ENCODE measurements at places on chromosomes 2 and 18.

DNA sequence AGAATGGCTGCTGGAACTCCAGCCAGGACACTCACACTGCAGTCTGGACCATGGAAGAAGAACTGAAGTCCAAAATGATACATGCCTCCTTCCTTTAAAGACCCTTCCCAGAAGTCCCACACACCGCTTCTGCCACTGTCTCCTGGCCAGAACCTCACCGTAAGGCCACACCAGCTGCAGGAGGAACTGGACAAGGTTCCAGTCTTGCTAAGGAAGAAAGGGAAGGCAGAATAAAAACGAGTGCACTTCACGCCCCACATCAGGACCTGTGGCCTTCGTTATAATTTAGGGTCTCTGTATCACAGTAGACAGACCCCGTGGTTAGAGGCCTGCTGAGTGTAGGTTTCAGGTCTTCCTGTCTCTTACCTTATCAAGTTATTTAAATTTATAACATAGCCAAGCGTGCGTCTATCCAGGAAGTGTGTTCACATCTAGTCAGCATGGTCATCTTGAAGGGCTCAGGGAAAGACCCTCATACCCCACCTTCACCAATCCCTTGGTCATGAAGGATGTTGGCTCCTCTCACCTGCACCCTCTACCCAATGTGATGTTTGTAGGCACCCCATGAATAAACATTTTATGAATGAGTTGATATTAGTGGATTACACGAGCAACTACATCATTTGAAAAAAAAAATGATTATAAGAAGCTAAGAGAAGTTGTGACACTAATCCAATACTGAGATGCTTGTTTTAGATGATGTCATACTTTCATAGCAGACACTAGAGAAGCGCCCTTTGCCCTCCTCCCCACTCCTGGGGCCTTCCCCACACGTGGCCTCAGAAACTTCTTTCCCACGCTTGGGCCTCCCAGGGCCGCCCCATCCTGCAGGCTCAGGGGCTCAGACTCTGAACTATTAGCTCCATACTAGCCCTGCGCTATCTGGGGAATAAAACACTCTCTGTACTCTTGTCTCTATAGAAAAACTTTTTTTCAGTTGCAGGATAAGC, 157.6 kb downstream of the FAM210A start:
- H3K4me1 ChIP-seq = peaks cover 44% of the 10 kb centered on the region
- H3K27ac ChIP-seq = no peak overlapping the region
- peak; percentile 42 for DNase-seq
- H3K36me3 ChIP-seq = no peaks in the 10 kb centered on the region
- no peaks in the 10 kb centered on the region for H3K27me3 ChIP-seq

DNA sequence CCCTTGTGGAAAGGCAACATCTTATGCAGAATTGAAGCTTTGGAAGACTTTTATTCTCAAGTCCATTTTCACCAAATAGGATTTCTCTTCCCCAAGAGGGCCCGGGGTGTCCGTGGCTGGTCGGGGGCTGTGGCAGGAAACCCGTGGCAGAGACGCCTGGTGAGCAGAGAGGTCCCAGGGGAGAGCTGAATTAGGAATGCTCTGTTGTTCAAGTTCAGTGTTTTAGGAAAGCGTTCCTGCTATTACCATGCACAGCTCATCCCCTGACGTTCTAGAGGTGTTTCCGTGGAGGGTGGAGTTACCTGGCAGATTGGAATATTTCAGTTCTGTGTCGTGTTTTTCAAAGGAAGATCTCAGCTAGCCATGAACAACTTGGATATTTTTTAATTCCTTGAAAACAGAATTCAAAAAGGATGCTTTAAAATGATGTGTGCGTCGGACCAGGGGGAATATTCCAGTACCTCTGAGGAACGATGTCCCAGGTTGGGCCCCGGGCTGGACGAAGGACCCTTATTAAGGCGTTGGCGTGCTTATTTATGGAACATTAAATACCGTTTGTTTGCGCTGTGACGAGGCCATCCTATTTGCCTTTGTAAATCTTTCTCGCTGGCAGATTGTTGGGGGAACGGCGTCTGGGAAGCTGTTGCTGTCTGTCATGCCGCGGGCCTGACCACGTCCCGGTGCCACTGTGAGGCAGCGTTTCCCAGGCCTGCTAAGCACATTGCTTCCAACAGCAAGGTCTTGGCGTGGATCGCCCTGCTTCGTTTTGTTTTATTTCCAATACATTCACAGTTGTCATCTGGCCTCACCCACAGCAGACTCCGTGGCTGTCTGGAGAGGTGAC, 8.2 kb downstream of the NFATC1 start:
- peak; percentile 76 for DNase-seq
- peaks cover 2% of the 10 kb centered on the region for H3K27me3 ChIP-seq
- peaks cover 68% of the 10 kb centered on the region for H3K4me1 ChIP-seq
- H3K36me3 ChIP-seq = peaks cover 9% of the 10 kb centered on the region

DNA sequence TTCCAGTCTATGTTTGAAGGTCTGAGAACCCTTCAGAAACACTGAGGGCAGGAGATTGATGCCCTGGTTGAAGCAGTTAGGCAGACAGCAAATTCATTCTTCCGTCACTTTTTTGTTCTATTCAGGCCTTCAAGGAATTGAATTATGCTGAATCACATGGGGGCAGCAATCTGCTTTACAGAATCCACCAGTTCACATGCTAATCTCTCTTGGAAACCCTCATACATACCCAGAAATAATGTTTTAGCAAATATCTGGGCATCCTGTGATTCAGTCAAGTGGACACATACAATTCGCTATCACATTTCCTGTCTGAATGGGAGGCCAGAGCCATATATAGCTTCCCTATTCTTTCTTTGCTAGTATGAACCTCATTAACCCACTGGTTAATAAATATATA, 301.4 kb upstream of the CNTNAP5 start:
- DNase-seq = no peak
- no peaks in the 10 kb centered on the region for H3K4me1 ChIP-seq
- no peak overlapping the region for H3K27ac ChIP-seq
- no peaks in the 10 kb centered on the region for H3K36me3 ChIP-seq
- H3K27me3 ChIP-seq = no peaks in the 10 kb centered on the region
- H3K4me3 ChIP-seq = no peak overlapping the region

DNA sequence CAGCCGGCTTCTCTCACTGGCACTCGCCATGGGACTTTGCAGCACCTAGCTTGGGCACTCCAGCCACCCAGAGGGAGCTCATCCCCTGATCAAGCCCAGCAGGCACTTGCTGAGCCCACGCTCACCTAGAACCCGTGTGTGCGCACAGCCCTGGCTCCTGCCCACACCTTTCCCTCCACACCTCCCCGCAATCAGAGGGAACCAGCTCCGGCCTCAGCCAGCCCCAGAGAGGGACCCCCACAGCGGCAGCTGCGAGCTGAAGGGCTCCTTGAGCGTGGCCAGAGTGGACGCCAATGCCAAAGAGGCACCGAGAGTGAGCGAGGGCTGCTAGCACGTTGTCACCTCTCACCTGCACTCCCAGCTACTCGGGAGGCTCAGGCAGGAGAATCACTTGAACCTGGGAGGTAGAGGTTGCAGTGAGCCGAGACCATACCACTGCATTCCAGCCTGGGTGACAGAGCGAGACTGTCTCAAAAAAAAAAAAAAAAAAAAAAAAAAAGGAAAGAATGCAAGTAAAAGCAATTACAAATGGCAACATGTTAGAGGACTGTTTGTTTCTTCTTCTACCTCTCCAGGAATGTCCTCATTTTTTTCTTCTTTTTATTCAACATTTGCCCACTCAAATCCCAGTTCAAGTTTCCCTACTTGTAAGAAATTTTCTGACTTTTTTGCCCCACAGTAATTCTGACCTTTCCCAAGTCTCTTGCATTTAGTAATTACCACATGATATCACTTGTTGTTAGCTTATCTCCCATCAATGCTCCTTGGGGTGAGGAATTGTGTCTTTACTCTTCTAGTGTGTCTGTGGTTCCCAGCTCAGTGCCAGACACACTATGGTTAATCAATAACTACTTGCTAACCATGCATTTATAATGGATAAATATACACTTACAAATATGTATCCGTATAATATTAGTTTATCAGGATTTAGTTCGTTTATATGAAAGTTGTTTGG, 40.6 kb upstream of the ST3GAL5 start:
- no peaks in the 10 kb centered on the region for H3K27me3 ChIP-seq
- peaks cover 17% of the 10 kb centered on the region for H3K4me1 ChIP-seq
- no peak for DNase-seq

GRCh38 chr2:60984720-60985119, 32.8 kb upstream of the PEX13 start:
- DNase-seq = peak; percentile 15
- H3K27ac ChIP-seq = no peak overlapping the region
- H3K4me1 ChIP-seq = no peaks in the 10 kb centered on the region
- no peak overlapping the region for H3K4me3 ChIP-seq

DNA sequence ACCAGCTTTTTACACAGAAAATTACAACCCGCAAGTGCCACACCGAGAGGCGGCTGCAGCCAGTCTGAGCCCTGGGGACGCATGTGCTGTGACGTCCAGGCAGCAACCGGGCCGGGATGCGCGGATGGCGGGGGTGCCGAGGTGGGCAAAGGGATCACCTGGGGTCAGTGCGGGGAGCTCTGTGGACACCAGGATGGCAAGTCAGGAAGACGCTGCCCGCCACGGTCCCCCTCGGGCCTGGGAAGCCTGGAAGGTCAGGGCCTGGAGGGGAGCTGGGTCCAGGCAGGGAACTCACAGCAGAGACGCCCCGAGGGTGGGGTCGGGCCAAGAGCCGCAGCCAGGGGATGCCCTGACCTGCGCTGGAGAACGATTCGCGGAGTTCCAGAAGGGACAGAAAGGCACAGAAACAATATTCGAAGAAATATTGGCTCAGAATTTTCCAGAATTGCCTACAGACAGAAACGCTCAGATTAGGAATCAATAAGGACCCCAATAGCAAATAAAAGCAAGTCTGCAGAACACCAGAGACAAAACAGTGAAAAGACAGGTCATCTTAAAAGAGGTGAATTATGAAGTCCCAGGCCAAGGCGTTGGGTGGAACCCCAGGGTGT, 11.7 kb upstream of the KIF1A start:
- H3K36me3 ChIP-seq = no peaks in the 10 kb centered on the region
- no peak for DNase-seq

GRCh38 chr2:104690255-104690984, 163.5 kb upstream of the POU3F3 start:
- no peak overlapping the region for H3K4me3 ChIP-seq
- H3K27me3 ChIP-seq = no peaks in the 10 kb centered on the region
- peak; percentile 10 for DNase-seq
- H3K4me1 ChIP-seq = no peaks in the 10 kb centered on the region
- H3K36me3 ChIP-seq = no peaks in the 10 kb centered on the region
- H3K27ac ChIP-seq = no peak overlapping the region

GRCh38 chr2:190596993-190597392, 51.9 kb upstream of the NAB1 start:
- peaks cover 3% of the 10 kb centered on the region for H3K4me1 ChIP-seq
- DNase-seq = peak; percentile 19

DNA sequence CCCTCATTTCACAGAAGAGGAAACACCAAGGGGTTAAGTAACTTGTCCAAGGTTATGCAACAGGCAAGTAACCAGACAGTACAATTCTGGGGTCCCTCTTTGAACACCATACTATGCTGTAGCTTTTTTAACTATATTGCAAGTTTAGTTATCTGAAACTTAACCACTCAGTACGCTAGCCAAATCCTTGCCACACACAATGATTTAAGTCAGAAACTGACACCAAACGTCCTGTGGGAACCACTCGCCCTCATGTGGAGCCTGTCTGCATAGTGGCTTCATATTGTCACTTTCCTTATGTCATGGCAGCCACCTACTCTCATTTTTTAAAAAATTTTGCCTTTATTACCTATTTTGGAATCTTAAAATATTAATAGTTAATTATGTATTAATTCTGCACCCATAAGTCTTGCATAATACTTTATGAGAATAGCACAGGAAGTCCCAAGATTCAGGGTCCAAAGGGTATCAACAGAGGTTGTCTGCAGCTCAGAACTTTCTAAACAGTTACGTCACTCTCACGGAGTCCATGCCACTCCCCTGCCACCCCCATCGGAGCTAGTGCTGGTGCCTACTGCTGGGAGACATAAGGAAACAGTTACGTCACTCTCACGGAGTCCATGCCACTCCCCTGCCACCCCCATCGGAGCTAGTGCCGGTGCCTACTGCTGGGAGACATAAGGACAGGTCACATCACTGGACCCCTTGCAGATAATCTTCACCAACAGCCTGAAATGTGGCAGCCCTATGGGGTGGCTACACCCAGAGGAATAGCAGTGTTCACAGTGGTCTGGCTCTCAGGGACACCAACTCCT, 99.0 kb downstream of the L3MBTL4 start:
- no peak overlapping the region for H3K27ac ChIP-seq
- no peaks in the 10 kb centered on the region for H3K36me3 ChIP-seq
- H3K4me1 ChIP-seq = no peaks in the 10 kb centered on the region
- no peak for DNase-seq

- no peaks in the 10 kb centered on the region for H3K27me3 ChIP-seq
- H3K36me3 ChIP-seq = peaks cover 1% of the 10 kb centered on the region
- H3K4me3 ChIP-seq = no peak overlapping the region
These were observed 94.1 kb upstream of the THOC1 start for GRCh38 chr18:361941-362310.

GRCh38 chr2:187165936-187166610, 282.0 kb downstream of the CALCRL start:
- no peaks in the 10 kb centered on the region for H3K4me1 ChIP-seq
- H3K4me3 ChIP-seq = no peak overlapping the region

DNA sequence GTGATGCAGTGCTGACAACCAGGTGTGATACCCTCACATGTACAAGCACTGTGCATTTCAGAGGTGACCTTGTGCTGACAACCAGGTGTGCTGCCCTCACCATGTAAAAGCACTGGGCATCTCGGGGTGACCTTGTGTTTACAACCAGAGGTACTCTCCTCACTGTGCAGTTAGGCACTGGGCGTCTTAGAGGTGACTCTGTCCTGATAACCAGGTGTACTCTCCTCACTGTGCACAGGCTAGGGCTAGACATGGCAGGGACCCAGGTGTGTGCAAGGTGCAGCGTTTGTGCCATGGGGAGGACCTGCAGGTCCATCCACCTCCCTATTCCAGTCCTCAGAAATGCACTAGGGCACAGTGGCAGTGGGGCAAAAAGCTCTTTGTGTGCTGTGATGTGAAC, 8.5 kb upstream of the ALKAL2 start:
- H3K4me1 ChIP-seq = no peaks in the 10 kb centered on the region
- no peak overlapping the region for H3K4me3 ChIP-seq
- no peak overlapping the region for H3K27ac ChIP-seq
- no peak for DNase-seq
- H3K36me3 ChIP-seq = no peaks in the 10 kb centered on the region

- H3K4me3 ChIP-seq = no peak overlapping the region
- H3K36me3 ChIP-seq = peaks cover 16% of the 10 kb centered on the region
- no peaks in the 10 kb centered on the region for H3K27me3 ChIP-seq
These were observed 14.8 kb downstream of the TIMM21 start for GRCh38 chr18:74163019-74163660.

GRCh38 chr2:231287696-231288095, 89.3 kb downstream of the ARMC9 start:
- H3K27ac ChIP-seq = no peak overlapping the region
- no peaks in the 10 kb centered on the region for H3K27me3 ChIP-seq
- no peak overlapping the region for H3K4me3 ChIP-seq
- DNase-seq = peak; percentile 49

Data from muscle of leg (tissue), 16 donors.